ENCODE measurements at places on chromosomes 1 and 21.

DNA sequence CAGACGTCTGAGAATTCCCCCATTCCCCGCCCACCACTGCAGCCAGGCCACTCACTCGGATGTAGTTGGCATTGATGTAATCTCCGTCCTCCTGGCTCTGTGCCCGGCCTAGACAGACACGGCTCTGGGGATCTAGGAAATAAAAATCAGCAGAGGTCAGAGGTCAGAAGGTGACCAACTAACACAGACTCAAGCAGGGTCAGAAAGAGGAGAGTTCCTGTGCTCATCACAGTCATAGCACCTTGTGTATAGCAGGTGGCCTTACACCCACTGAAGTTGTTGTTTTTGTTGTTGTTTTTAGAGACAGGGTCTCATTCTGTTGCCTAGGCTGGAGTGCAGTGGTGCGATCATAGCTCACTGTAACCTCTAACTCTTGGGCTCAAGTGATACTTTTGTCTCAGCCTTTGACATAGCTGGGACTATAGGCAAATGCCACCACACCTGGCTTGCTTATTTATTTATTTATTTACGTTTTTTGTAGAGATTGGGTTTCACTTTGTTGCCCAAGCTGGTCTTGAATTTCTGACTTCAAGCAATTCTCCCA, 4.9 kb downstream of the PTPN7 start:
- DNase-seq = no peak

GRCh38 chr1:160371756-160372155, 4.9 kb downstream of the NHLH1 start:
- DNase-seq = no peak

DNA sequence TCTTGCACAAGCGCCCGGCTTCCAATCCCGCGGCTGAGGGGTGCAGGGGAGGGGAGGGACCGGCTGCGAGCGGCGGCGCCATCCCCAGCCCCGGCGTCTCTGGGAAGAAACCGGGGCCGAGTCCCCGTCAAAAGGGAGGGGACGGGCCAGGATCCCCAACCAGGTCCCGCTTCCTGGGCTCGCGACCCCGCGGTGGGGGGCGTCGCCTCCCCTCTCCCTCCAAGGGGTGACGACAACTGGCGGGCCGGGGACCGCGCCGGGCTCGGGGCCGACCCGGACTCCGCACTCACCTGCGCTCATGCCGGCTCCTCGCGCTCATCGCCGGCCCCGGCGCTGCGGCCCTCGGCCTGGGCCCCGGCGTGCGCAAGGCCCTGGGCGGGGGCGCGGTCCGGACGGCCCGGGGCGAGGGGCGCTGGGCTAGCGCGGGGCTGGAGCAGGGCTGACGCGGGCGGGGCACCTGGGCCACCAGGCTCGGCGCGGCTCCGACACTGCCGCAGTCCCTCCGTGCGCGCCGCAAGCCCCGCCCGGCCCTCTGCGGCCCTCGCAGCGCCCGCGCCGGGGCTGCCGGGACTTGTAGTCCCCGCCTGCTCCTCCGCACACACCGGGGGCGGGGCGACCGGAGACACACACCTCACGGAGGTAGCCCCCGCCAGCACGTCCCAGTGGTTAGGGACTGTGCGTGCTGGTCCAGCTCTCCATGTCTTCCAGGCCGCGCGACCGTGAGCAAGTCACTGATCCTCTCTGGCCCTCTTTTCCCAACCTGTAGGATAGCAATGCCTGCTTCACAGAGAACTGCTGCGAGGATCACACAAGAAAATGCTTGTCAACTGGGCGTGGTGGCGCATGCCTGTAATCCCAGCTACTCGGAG, at the start of gene ATP13A2:
TSS of gene ATP13A2 (minus strand) at position 490 of the 869 bp plus-strand sequence. CDS start at position 300, 190 bp downstream.
- DNase-seq = peak; percentile 79

- DNase-seq = no peak
Observed at GRCh38 chr1:57987523-57987922, 559.0 kb downstream of the OMA1 start.

- no peak for DNase-seq
Observed at GRCh38 chr1:30521261-30521865, 202.0 kb downstream of the MATN1 start.

- DNase-seq = no peak
Observed at GRCh38 chr1:41806472-41807155, 112.1 kb downstream of the HIVEP3 start.

- DNase-seq = no peak
Observed at GRCh38 chr1:8665833-8666232, 151.6 kb downstream of the RERE start.

DNA sequence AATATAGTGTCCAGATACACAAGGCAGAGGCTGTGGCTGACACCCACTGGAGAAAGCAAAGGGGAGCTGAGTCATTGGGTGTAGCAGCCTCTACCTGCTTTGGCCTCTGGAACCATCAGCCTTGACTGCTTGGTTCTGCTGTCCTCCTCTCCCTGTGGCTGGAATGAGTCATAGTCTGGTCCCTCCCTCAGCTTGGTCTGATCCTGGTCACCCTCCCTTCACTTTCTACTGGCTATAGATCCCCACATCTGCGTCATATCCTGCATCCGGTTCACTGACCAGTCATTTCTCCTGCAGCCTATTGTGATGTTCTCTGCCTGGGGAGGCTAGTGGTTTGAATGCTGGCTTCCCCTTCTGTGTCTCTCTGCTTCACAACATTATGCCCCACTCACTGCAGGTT, 372.8 kb upstream of the DAB1 start:
- DNase-seq = no peak

GRCh38 chr21:20998456-20998789, 214 bp downstream of the NCAM2 start:
- no peak for DNase-seq

- DNase-seq = no peak
Observed at GRCh38 chr1:182143825-182144645, 82.5 kb upstream of the ZNF648 start.

DNA sequence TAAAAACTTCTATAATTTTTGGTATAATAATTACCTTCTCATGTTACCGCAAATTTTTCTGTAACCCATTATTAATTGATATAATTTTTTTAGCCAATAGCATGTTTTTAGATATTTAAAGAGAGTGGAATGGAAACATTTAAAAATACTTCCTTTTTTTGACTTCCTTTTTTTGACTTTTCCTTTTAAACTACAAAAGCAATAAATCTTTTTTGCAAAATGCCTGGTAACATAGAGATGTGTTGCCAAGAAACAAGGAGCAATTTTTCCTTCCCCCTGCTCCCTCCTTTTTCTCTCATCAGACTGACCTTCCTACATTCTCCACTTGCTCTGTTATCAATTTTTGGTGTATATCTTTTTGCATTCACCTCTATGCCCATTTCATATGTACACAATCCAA, 666.2 kb downstream of the ADGRL2 start:
- no peak for DNase-seq

- no peak for DNase-seq
Observed at GRCh38 chr1:21298981-21299391, 8.7 kb upstream of the ECE1 start.

- DNase-seq = no peak
Observed at GRCh38 chr1:220876511-220877376, 2.5 kb upstream of the HLX start.

DNA sequence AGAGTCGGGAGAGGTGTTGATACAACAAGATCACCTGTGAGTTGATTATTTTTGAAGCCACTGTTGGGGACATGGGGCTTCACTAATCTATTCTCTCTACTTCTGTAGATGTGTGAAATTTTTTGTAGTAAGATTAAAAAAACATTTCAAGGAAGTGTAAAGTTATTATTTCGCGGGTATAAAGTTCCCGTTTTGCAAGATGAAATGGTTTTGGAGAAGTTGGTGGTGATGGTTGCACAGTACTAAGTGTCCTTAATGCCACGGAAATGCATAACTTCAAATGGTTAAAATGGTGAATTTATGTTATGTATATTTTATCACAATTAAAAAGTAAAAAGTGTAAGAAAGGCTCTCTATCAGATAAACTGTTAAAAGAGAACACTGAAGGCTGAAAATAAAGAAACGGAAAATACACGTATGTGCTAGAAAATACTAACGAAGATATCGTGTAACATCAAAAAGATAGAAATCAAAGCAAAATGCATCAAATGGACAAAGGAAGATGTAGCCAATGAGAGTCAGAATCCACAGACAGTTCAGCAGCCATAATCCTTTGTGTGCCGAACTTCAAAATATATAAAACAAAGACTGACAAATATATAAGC, 2.9 kb upstream of the ITGB2 start:
- DNase-seq = no peak

- no peak for DNase-seq
Observed at GRCh38 chr1:35097224-35097623, 18.0 kb downstream of the ZMYM1 start.

- DNase-seq = peak; percentile 23
Observed at GRCh38 chr1:41662765-41663437, 178.4 kb upstream of the EDN2 start.

DNA sequence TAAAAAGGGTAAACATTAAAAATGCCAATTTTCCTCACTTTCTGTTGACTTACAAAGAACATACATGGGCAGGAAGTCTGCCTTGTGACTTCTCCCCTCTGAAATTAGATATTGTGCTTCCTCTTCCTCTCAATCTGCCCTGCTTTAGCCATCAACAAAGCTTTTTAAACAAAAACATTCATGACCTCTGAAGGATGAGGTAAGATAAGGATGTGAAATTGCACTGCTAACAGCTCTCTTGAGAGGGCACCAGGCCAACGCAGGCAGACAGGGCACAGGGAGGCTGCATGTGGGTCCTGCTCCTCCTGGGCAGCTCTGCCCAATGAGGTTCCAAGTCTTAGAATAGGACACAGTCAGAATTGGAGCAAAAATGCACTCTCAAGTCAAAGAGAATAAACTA, 62.1 kb downstream of the DEGS1 start:
- no peak for DNase-seq

GRCh38 chr1:175802407-175803123, 59.2 kb upstream of the TNR start:
- no peak for DNase-seq

DNA sequence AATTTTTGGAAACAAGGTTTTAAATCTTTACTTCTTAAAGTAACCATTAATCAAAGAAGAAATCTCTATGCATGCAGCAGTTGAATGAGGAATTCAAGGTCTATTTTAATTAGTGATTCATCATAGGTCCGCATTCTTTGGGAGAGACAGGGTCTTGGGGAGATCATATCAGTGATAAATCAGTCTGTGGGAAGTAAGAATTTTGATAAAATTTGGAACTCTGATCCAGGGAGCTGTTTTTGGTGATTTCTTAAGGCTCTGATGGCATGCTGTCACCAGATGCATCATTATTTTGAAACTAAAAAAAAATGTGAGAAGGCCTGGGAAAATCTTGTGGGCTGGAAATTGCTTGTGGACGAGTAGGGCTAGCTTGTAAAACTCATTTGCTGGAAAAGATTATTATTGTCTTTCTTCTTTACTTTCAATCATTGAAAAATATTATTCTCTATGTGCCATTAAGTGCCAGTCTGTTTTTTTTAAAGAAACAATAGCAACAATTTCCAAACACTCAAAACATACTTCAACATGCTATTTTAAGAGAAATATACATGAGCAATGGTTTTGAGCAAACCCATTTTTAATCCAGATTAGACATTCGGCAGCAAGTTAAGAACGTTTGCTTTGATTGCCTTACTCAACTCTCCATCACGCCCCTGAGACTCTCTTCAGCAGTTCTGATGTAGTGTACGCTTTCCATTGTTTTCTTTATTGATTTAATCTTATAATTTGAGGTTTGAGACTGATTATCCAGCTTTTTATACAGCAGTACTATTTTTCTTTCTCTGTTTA, 62.6 kb downstream of the ZBTB18 start:
- DNase-seq = no peak

- no peak for DNase-seq
Observed at GRCh38 chr1:77395051-77395450, 113.2 kb downstream of the AK5 start.

- no peak for DNase-seq
Observed at GRCh38 chr1:113031171-113031933, 41.6 kb upstream of the LRIG2 start.

DNA sequence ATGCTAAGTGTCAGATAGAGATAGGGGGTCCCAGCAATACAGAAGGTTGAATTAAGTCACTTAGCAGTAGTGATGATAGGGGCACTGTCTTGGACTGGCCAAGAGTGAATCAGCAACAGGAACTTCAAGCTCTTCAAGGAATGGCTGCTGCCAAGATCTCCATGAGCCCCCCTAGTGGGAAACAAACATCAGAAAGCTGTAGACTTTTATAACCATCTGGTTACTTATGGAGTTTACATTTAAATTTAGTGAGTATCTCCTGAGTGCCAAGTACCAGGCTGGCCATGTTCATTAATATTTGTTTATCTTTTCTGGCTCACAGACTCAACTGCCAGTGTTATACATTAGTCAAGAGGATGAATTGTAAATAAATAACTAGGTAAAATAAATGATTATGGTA, 327.3 kb downstream of the TTLL7 start:
- DNase-seq = no peak

DNA sequence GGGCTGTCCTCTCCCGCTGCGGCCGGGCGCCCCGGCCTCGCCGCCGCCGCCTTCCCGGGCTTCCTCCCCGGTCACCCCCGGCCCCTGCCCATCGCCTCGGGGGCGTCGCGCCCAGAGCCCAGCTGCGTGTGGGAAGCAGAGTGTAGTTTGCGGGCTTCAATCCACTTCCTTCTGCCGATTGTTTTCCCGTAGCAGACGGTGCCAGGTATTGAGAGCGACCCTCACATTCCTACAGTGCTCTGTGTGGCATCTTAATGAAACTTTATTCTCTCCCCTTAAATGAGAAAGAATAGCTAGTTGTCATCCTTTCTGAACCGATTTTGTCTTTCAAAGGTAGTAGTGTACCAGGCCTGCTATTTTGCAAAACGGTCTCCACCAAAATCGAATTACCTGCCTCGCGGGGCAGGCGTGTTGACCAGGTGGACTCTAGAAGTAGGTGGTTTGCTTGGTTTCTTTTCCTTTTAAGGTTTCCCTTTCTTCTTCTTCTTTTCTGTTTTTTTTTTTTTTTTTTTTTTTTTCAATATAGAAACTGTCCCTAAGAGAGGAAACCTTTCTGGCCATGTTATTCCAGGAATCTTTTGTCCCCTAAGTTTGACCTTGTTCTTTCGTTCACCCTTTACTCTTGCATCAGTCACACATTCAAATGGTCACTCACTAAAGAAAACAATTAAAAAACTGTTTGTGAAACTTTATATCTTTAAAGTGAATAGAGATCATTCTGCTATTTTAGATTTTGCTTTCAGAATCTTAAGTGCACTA, 881 bp downstream of the USP25 start:
- no peak for DNase-seq

- DNase-seq = no peak
Observed at GRCh38 chr1:159921700-159922504, 3.4 kb downstream of the TAGLN2 start.

DNA sequence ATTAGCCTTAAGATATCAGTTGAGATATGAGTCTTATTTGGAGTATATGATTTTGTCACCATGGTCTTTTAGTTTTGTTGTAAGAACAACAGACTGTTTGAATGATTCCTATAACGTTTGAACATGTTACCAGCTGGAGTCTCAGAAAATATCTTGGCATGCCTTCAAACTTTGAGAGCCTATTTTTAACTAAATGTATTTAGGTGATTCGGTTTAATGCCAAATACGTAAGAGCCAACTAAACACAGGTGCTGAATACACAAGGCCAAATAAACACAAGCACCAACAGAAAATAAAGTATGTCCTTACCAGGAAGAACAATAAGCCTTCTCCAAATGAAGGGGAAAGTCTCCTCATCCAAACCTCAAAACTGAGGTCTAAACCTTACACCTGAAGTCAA, 48.6 kb downstream of the PRKACB start:
- DNase-seq = no peak

GRCh38 chr1:117632269-117633067, 26.6 kb downstream of the TENT5C start:
- DNase-seq = no peak
